Stimulated activated CD4-positive, alpha-beta T cell treated with anti-CD3 and anti-CD28 coated beads, Interleukin-1b, Interleukin-23, amount 100 ng/mL, for 4 hours (primary cell): ENCODE measurements at places on chromosomes 13 and 19.

- DNase-seq: no peak
Observed at GRCh38 chr13:79663977-79664636, 183.2 kb downstream of the NDFIP2 start.

DNA sequence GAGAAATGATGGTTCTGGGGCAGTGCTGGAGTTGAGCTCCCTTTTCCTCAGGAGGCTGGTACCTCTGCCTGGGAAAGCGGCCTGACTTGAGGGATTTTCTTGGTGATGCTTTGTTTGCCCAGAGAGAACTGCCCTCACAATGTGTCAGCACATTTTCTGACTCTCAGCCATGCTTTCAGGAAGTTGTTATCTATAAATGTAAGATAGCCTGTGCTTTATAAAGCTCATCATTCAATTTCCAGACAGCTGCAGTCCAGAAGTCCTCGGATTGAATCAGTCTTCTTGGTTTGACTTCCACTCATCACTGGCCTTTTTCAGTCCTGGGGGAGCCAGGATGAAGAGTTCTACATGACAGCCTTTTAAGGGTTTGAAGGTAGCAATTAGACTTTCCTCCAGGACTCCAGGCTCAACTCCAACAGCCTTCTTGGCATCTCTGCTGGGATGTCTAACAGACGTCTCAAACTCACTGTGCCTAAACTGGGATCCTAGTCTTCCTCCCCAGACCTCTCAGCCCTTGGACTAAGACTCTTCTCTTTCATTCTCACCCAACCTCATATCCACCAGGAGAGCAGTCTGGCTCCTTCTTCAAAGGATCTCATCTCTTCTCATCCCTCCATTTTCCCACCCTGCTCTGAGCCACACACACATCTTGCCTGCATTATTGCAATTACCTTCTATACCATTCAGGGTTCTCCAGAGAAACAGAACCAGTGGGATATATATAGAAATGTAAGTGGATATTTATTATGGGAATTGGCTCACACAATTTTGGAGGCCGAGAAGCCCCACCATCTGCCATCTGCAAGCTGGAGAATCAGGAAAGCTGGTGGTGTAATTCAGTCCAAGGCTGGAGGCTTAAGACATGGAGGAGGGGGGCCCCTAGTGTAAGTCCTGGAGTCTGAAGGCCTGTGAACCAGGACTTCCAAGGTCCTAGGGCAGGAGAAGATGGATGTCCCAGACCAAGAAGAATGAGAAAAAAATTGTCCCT is 13.1 kb downstream of the ERICH6B start:
- DNase-seq: no peak

- no peak for DNase-seq
Observed at GRCh38 chr19:54817670-54818536, 1.6 kb downstream of the KIR3DL1 start.

GRCh38 chr13:105569816-105570215 is 965.6 kb downstream of the EFNB2 start:
- no peak for DNase-seq

- DNase-seq: peak; percentile 2
Observed at GRCh38 chr13:77429320-77430142, 102.6 kb upstream of the MYCBP2 start.

DNA sequence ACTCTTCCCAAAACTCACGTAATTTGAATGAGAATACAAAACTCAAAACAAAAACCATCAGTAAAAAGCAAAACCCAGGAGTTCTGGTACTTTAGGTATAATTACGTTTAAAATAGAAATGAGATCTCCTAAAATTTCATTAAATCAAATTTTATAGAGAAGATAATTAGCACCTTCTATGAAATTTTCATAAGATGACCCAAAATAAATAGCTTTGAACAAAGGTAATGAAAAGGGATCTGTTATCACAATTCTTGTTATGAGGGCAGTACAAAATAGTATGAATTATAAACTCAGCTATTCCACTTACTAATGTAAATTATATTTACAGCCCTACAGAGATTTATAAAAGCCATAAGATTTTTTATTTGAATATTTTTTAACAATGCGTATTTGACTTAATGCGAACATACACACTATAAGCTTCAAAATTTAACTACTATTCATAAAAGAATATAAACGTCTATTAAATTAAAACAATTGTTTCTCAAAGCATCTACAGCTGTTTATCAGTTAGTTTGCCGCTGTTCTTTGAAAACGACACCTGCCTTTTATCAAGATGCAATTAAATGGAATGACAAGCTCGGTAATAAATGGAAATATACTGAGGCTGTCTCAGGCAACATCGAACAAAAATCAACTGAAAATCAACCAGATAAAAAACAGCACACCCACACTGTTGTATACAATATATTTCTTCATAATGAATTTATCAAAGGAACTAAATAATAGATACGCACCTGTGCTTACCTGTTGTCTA is 63.8 kb downstream of the KCNRG start:
- no peak for DNase-seq

DNA sequence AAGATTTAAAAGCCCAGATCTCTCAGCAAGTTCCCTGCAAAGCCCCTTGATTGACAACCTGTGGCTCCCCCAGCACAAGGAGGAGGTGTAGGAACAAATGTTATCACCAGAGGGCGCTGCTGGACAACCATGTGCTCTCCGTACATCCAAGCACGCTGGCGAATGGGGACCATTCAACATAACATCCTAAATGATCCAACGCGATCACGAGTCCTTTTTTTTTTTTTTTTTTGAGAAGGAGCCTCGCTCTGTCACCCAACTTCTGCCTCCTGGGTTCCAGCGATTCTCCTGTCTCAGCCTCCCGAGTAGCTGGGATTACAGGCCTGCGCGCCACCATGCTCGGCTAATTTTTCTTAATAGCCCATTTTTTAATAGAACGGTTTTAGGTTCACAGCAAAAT is 52.0 kb downstream of the NWD1 start:
- peak; percentile 67 for DNase-seq

- DNase-seq: no peak
Observed at GRCh38 chr19:11361771-11362731, 6.8 kb downstream of the PLPPR2 start.

GRCh38 chr19:18804139-18804601 is 13.1 kb upstream of the COMP start:
- DNase-seq: no peak
